Caco-2 (cell line): ENCODE measurements at places on chromosomes 7 and 10.

GRCh38 chr7:12783421-12784095, 96.1 kb downstream of the ARL4A start:
- H3K4me3 ChIP-seq, result no peak overlapping the region
- H3K27ac ChIP-seq, result no peak overlapping the region
- H3K36me3 ChIP-seq, result no peaks in the 10 kb centered on the region
- no peaks in the 10 kb centered on the region for H3K27me3 ChIP-seq
- no peaks in the 10 kb centered on the region for H3K4me1 ChIP-seq
- no peak for DNase-seq

- no peak overlapping the region for H3K4me3 ChIP-seq
- no peak overlapping the region for H3K27ac ChIP-seq
- H3K27me3 ChIP-seq, result no peaks in the 10 kb centered on the region
- H3K36me3 ChIP-seq, result no peaks in the 10 kb centered on the region
- DNase-seq, result peak; percentile 56
Measured at GRCh38 chr7:27576360-27576944, 86.2 kb downstream of the HIBADH start.

- no peaks in the 10 kb centered on the region for H3K4me1 ChIP-seq
- no peak overlapping the region for H3K4me3 ChIP-seq
- H3K27ac ChIP-seq, result no peak overlapping the region
- DNase-seq, result no peak
- H3K36me3 ChIP-seq, result no peaks in the 10 kb centered on the region; the same call in 1 of the 2 replicates
Measured at GRCh38 chr7:130160023-130160422, 45.2 kb downstream of the TMEM209 start.

DNA sequence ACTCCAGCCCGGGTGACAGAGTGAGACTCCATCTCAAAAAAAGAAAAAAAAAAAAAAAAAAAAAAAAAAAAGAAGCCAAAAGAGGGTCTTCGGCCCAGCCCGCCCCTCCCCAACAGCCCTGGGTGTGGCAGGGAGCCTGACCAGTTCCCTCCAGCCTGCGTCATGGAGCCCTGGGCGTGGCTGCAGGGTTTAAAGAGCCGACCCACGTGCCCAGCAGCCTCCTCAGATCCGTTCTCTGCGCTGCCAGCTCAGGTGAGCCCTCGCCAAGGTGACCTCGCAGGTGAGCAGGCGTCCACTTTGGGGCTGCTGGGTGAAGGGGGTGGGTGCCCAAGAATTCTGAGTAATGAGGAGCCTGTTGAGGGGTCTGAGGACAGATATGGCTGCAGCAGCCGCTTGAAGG, at the start of gene FXYD4:
Gene FXYD4 (plus strand): TSS at position 219 of the 400 bp plus-strand sequence. CDS start 2,111 bp downstream, outside the sequence.
- no peak within 1 kb of the TSS for H3K27ac ChIP-seq
- H3K36me3 ChIP-seq, result no peaks in the 10 kb centered on the region
- DNase-seq, result no peak
- H3K4me3 ChIP-seq, result no peak within 1 kb of the TSS

GRCh38 chr7:92177362-92177761, 1.6 kb downstream of the LRRD1 start:
- no peak for DNase-seq
- H3K27me3 ChIP-seq, result no peaks in the 10 kb centered on the region
- no peaks in the 10 kb centered on the region for H3K36me3 ChIP-seq
- H3K4me3 ChIP-seq, result no peak overlapping the region
- no peaks in the 10 kb centered on the region for H3K4me1 ChIP-seq
